Panc1 (cell line): ENCODE measurements at places on chromosomes 7 and 10.

GRCh38 chr7:2114052-2114451 is 118.7 kb downstream of the MAD1L1 start:
- DNase-seq = no peak

GRCh38 chr7:3895341-3896116 is 594.5 kb downstream of the SDK1 start:
- no peak for DNase-seq

GRCh38 chr7:16926283-16926682 is 44.5 kb upstream of the AGR3 start:
- DNase-seq = no peak

DNA sequence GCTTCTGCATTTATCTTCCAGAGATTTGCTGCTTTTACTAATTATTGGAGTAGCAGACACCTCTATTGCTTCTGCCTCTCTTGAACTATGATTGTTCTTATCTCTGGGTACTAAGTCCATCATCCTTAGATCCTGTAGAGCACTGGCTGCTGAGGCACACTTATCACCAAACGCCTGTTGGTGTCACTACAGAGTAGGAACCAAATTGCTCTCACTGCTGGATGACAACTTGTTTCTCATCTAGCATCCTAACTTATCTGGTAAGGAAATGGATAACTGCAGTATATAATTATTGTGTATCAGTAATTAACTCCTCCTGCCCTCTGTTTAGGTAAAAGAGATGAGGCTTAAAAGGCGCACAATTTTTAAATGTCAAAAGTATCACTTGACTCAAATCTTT is 1059.4 kb downstream of the NRG3 start:
- peak; percentile 0 for DNase-seq

DNA sequence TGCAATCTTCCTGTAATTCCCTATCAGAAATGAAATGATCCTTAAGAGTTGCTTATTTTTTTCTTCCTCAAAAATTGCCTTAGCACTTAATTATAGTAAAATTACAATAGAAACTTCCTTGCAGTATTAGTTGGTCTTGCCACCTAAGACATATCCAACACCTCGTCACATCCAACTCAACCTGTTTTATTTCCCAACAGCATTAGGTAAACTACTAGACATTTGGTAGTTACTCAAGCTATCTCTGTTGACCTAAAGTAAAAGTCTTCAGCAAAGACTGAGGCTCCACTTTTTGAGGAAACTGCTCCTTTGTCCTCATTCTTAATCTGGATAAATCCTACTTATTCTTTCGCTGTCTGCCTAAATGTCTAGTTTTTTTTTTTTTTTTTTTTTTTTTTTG is 20.4 kb downstream of the HIBADH start:
- no peak for DNase-seq

- no peak for DNase-seq
These were observed 6.6 kb downstream of the VPS50 start for GRCh38 chr7:93238748-93239147.

DNA sequence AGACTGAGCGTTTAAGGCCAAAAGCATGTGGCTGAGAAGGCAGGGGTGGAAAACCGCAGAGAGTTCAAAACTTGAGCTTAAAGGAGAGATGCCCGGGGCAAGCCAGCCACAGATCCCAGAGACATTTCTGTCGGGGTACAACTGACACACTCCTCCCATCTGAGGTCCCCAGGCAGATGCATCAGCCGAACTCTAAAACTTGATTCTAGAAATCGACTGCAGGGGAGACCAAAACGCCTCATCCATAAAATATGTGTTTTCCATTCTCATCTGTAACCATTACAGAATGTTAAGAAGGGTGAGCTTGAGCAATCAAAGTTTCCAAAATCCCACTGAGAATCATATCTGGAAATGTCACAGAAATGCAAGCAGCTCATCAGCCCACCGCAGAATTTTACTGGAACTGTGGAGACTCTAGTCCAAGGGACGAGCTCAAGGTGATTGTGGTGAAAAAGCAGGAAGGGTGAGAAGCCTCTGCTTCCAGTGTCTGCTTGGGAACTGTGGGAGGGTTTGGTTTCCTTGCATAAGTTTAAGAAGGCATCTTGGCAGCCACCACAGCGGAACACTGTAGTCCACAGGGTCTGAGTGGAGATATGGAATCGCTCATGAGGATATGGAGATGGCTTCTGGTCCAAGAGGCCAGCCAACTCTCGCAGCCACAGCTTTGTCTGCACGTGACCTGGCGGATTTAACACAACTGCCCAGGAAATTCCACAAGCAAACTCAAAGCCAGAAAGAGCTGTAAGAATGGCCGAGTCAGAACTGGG is 249.2 kb downstream of the SFMBT2 start:
- no peak for DNase-seq

- DNase-seq = no peak
These were observed 58.4 kb downstream of the CHCHD3 start for GRCh38 chr7:133023370-133024071.

- DNase-seq = no peak
These were observed 415.1 kb downstream of the INHBA start for GRCh38 chr7:41287559-41288335.

DNA sequence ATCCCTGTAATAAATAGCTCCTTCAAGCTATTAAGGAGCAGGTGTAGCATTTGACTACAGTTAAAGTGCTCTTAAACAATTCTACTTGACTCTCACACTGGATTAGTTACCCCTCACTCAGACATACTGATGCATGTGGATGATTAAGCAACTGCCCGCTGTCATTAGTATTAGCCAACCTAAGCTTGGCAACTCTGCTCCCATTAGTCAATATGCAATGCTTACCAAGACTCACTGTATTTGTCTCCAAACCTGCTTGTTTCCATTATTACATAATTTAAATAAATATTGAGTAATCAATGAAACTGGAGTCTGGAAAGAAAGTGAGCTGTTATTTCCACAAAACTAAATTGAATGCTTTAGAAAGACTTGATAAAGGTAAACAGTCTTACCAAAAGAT is 144.0 kb upstream of the ASAH2 start:
- no peak for DNase-seq

DNA sequence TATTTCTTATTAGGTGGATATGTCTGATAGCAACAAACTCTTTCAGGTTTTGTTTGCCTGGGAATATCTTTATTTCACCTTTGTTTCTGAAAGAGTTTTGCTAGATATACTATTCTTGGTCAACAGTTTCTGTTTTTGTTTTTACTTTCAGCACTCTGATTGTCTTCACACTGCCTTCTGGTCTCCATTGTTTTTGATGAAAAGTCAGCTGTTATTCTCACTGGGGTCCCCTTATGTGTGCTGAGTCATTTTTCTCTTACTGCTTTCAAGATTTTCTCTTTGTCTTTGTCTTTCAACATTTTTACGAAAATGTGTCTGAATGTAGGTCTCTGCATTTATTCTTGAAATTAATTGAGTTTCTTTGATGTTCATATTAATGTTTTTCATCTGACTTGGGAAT is 15.2 kb upstream of the RASSF4 start:
- no peak for DNase-seq

DNA sequence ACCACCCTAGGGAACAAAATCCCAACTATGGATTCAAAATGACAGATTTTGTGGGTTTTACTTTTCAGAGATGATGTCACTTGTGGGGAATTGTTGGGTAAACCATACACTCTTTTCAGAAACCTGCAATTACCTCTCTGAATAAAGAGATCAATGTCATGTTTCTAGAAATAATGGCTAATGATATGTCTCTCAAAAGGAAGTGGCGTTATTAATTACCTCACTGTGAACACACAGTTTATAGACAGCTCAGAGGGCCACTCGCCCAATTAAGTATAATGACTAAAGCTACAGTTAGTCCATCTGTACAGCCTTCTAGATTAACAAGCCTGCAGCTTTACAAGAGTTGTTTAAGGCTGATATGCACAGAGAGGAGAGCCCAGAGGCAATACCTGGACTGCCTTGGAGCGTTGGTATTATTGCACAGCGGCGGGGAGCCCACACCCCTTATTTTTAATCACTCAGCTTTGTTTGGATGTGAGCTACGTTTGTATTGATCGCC is 79.5 kb downstream of the RAB11FIP2 start:
- no peak for DNase-seq

DNA sequence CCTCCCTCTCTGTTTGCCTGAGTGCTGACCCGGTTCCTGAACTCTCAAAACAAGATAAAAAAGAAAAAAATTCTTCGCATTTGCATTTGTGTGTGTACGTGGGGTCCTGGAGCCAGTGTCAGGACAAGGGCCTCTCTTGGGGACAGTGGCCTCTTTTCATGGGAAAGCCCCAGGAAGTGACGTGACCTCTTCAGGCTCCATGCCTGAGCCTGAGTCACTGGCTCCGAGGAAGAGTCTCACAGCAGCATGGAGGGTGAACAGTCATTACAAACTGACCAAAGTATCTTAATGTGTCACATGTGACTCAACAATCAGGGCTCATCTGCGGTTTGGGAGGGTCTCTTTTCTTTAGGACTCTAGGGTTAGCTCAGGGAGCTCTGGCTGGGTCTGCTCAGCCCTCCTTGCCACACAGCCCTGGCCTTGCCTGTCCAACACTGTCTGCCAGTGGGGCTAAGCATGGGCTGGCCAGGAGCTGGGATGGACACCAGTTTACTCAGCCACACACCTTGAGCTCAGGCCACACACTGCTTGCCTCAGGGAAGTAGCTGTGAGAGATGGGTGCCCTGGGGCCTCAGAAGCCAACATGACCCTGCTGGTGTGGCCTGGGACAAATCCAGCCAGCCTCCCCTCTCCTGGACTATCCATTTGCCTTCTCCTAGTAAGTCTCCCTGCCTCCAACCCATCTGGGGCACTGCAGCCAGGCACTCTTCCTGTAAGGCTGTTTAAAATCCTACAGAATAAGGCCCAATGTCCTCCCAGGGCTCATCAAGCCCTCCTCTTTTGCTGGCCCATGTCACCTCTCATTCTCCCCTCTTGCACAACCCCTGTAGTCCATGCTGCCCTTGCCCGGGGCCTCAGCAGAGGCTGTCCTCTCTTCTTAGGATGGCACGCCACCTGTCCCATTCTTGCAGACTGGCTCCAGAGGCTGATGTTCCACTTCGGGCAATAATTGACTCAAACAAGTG is 10.5 kb downstream of the TMEM273 start:
- peak; percentile 2 for DNase-seq

- no peak for DNase-seq
These were observed 459 bp downstream of the CYCS start for GRCh38 chr7:25124465-25125136.

- no peak for DNase-seq
These were observed 19.4 kb downstream of the ITGB1 start for GRCh38 chr10:32938554-32939061.

DNA sequence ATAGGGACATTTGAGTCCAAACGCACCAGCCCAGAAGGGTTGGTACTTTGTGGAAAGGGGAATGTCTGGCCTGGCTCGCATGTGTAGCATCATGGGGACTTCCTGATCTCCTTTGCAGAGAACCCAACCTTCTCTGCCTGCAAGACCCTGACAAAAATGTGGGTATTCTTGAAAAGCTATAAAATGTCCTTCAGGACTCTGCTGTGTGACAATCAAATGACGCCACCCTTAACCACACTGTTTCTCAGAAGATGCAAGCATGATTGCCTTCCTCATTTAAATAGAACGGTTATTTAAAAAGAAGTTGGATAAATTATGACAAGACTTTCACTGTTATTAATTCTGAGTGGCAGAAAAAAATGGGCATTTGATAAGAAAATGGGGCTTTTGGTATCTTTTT is 15.1 kb upstream of the GPR15LG start:
- no peak for DNase-seq

GRCh38 chr7:8146106-8146787 is 115.7 kb downstream of the ICA1 start:
- no peak for DNase-seq

GRCh38 chr7:137086896-137087295 is 218.4 kb downstream of the CHRM2 start:
- no peak for DNase-seq

- no peak for DNase-seq
These were observed 25.1 kb downstream of the NRCAM start for GRCh38 chr7:108431099-108431498.

- DNase-seq = no peak
These were observed 472 bp downstream of the SFRP4 start for GRCh38 chr7:37916017-37916672.

- DNase-seq = no peak
These were observed 184.5 kb upstream of the SHH start for GRCh38 chr7:155996718-155997280.

GRCh38 chr10:61398366-61399129 is 54.6 kb downstream of the TMEM26 start:
- DNase-seq = no peak

GRCh38 chr7:4245135-4245865 is 436.8 kb upstream of the FOXK1 start:
- no peak for DNase-seq

DNA sequence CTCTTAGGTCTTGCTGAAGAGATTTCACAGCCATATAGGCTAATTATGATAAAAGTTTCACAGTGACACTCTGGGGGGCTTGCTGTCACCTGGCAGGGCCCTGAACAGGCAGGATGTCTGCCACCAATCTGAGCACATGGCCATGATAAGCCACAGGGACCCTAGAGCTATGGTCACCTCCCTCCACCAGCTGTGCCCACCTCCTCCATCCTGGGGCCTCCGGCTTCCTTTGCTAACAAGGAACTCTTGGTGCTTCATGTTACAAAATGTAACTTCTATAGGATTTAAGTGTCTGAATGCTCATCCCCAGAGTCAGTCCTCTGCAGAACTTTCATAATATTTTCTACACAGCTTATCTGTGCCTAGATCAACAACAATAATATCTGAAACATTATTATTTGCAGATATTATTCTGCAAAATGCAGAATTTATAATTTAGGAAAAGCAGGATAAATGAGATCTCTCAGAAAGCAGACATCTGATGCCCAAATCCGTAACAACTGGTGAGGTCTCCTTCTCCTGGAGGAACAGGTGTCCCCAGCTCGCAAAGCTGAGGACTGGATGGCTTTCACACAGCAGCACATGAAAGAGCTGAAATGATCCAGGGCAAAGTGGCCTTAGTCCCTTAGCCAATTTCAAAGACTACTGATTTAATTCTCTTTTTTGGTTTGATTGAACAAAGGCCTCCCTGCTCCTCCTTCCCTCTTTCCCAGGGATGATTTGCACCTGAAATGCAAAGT is 287.0 kb upstream of the AOAH start:
- DNase-seq = no peak

DNA sequence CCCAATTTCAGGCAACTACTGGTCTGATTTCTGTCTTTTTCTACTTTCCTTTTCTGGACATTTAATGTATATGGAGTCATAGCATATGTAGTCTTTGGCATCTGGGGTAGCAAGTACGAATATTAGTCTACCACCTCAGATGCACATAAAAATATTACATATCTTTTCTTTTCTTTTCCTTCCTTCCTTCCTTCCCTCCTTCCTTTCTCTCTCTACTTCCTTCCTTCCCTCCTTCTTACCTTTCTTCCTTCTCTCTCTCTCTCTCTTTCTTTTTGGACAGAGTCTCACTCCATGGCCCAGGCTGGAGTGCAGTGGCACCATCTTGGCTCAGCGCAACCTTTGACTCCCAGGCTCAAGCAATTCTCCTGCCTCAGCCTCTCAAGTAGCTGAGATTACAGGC is 4.0 kb upstream of the OPTN start:
- DNase-seq = no peak
